Tibial nerve (tissue), 4 donors: ENCODE measurements at places on chromosomes 12 and 14. TPM values are rescaled to one million over a fixed set of nuclear protein-coding genes. Genes with fewer than 3 reads are reported as not detected.

- DNase-seq, result no peak
- no peak overlapping the region for H3K27ac ChIP-seq
- H3K4me1 ChIP-seq, result no peaks in the 10 kb centered on the region
- no peaks in the 10 kb centered on the region for H3K36me3 ChIP-seq
- H3K27me3 ChIP-seq, result no peaks in the 10 kb centered on the region
Measured at GRCh38 chr12:67420506-67420905, 151.3 kb downstream of the CAND1 start.

DNA sequence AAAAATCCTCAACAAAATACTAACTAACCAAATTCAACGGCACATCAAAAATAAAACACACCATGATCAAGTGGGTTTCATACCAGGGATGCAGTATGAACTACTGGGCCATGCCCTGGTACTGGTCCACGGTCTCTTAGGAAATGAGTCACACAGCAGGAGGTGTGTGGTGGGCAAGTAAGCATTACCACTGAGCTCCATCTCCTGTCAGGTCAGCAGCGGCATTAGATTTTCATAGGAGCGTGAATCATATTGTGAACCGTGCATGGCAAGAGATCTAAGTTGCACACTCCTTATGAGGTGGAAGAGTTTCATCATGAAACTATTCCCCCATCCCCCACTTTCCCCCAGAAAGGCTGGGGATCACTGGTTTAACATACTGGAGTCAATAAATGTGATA, 6.7 kb upstream of the LGR5 start:
- no peaks in the 10 kb centered on the region for H3K36me3 ChIP-seq
- no peaks in the 10 kb centered on the region for H3K27me3 ChIP-seq
- no peak overlapping the region for H3K4me3 ChIP-seq
- no peak for DNase-seq

DNA sequence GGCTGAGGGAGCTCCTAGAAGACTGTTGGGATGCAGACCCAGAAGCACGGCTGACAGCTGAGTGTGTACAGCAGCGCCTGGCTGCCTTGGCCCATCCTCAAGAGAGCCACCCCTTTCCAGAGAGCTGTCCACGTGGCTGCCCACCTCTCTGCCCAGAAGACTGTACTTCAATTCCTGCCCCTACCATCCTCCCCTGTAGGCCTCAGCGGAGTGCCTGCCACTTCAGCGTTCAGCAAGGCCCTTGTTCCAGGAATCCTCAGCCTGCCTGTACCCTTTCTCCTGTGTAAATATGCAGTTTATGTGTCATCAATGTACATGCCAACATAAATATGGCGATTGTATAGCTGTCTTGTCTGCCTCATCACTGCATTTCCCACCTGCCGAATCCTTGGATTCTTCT, 7.5 kb downstream of the AMHR2 start:
- DNase-seq, result no peak
- H3K27ac ChIP-seq, result no peak overlapping the region
- no peak overlapping the region for H3K4me3 ChIP-seq

DNA sequence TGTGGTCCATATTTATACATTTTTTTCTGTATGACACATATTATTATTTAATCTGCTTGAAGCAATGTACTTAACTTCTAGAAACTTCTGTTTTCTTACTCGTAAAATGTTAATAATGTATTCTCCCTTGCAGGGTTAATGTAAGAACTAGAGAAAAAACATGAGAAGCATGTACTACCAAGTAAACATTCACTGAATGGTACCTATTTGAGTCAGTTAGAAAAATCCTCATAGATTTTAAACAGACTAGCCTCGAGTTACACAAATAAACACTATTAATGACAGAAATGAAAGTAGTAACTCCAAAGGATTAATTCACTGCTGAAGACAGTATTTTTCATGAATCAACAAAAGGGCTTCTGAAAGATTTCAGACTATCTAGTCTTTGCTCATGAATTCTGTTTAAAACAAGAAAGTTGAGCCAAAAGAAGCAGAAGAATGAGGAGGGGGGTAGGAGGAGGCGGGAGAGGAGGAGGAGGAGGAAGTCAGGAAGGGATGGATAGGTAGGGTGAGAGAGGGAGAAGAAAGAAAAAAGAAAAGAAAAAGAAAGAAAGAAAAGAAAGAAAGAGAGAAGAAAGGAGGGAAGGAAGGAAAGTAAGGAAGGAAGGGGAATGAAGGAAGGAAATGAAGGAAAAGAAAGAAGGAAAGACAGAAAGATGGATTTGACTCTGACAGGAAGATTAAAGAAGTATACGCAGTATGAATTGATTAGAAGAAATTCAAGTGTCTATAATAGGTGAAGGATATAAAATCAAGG, 68.2 kb upstream of the CCDC91 start:
- no peaks in the 10 kb centered on the region for H3K4me1 ChIP-seq
- no peaks in the 10 kb centered on the region for H3K36me3 ChIP-seq
- no peak overlapping the region for H3K27ac ChIP-seq
- no peak for DNase-seq
- H3K4me3 ChIP-seq, result no peak overlapping the region

DNA sequence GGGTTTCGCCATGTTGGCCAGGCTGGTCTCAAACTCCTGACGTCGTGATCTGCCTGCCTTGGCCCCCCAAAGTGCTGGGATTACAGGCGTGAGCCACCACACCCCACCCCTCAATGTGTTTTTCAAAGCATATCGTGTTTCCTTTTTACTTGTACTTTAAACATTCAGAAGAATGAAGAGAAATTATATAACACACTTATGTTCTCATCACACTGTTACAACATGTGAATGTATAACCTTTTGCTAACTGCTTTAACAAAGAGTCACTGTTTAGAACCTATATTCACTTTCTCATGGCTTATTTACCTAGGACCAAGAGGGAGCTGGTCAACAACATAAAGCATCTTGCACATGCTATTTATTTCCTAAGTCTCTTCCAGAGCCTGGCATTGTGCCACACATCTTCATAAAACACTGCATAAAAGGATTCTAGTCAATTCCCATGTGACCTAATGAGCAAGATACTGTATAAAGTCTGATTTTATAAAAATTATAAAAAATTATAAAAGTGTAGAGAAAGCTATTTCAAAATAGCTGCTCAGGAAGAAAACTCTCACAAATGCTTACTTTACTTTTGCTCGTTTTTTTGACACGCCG, 16.0 kb upstream of the ACTR6 start:
- no peaks in the 10 kb centered on the region for H3K36me3 ChIP-seq
- peak overlapping the region; percentile 78 for H3K27ac ChIP-seq
- H3K27me3 ChIP-seq, result no peaks in the 10 kb centered on the region
- no peaks in the 10 kb centered on the region for H3K4me1 ChIP-seq
- no peak overlapping the region for H3K4me3 ChIP-seq
- DNase-seq, result no peak

- no peak for DNase-seq
- H3K4me1 ChIP-seq, result no peaks in the 10 kb centered on the region
- no peak overlapping the region for H3K4me3 ChIP-seq
- no peaks in the 10 kb centered on the region for H3K27me3 ChIP-seq
Measured at GRCh38 chr12:76711241-76711640, 52.7 kb upstream of the ZDHHC17 start.

ANHX gene
- not detected for total RNA-seq
